ENCODE measurements at places on chromosomes 12 and 14.

- no peak for DNase-seq
These were observed 68.2 kb upstream of the FGD4 start for GRCh38 chr12:32331133-32331532.

DNA sequence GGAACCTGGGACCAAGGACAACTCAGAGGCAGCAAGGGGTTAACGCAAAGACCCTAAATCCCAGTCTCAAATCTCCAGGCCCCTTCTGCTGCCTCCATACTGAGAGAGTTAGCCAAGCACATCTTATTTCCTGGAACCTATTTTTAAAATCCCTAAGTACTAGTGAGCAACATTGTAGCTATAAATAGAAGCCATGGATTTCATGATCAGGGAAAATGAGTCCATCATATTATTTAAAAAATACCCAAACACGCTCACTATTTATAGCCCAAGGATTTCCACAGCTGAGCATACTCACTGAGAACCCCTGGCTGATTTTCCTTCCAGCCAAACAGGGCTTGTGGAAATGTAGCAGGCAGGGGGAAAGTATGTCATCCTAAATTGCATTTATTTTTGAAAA is 19.4 kb upstream of the TUNAR start:
- no peak for DNase-seq

DNA sequence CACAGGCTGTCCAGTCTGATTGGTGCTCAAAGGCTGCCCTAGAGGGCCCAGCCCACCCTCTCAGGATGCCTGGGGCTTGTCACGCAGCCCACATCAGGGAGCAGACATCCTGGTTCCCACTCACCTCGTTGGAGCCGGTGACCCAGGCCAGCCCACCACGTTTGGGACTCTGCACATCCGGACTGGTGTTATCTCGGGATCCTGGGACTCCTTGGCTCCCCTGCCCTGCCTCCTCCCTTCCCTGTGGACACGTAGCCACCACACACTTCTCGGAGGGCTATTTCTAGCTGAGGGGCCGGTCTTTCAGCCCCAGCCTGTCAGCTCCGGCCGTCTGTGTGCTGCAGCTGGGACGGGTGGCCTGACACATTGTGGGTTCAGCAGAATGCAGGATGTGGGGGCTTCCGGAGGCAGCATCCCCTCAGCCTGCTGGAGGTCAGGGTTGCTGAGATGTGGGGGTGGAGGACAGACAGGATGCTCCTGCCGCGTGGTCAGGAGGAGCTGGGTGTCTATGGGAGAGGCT is 12.8 kb upstream of the FGF23 start:
- no peak for DNase-seq

GRCh38 chr12:21659383-21659782 is 1.7 kb upstream of the LDHB start:
- DNase-seq, result no peak

GRCh38 chr12:123516216-123516780 is 17.2 kb downstream of the RILPL1 start:
- no peak for DNase-seq

DNA sequence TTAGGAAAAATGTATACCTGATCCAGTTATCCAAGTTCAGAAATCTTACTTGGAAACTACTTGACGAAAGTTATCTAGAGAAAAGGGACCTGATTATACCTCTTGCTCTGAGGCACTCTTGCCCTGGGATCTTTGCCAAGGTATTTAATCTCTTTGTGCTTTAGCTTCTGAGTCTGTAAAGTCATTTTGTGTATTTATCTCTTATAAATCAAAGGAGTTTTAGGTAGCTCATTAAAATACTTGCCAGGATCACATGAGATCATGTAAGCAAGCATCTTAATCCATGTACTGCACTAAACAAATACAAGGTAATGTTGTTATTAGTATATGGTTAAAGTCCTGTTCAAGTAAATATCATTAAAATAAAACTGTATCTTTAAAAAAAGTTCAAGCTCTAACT is 147.5 kb downstream of the IPO8 start:
- no peak for DNase-seq

- no peak for DNase-seq
These were observed 44.4 kb downstream of the ARL6IP4 start for GRCh38 chr12:123024819-123025391.

DNA sequence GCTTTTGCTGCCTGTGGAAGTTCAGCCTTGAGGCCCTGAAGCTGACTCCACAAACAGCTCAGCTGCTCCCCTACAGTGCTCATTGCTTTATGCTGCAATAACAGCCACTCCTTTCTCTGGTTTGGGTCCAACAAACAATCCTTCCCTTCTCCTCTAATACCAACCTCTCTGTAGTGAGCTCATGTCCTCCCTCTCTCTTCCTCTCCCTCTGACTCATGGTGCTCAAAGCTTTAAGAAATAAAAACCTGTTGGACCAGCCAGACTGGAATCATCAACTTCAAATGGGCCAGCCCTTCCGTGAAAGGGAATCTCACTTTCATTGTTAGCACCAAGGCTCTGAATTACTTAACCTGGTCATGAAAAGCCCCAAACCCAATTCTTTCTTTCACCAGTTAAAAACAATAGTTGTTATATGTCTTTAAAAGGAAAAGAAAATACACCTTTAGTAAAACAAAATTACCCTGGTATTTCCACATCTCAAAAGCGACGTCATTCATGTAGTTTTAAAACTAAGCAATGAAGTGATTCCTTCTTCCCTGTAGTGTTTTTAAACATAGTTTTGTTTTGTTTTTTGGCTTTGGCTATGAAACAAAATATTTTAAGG is 126.4 kb downstream of the DUSP6 start:
- DNase-seq, result peak; percentile 57

GRCh38 chr12:78208092-78208491 is 377.4 kb downstream of the NAV3 start:
- DNase-seq, result no peak

GRCh38 chr12:118034429-118035189 is 18.1 kb downstream of the RFC5 start:
- DNase-seq, result no peak

DNA sequence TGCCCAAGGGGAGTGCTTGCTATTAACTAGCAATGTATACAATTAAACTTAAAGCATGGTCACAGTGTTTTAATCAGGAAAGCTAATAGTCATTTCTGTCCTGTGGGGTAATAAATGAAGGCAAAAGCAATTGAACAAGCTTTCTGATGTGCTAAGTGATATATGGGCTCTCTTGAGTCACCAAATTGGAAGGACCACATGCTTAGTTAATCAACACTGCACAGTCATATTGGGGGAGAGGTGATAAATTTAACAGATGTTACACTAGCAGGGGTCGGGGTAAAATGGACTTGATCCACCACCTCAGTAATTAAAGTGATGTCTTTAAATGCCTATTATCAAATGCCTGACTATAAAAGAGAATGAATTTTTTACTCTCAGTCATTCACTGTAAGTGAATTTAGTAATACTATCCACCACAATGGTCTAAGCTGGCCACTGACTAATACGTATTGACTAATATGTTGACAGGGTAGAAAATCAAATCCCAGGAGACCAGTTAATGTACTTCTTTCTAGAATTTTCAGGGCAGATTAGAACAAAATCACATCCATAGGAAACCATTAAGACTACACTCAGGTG is 736.3 kb downstream of the RPS29 start:
- no peak for DNase-seq

DNA sequence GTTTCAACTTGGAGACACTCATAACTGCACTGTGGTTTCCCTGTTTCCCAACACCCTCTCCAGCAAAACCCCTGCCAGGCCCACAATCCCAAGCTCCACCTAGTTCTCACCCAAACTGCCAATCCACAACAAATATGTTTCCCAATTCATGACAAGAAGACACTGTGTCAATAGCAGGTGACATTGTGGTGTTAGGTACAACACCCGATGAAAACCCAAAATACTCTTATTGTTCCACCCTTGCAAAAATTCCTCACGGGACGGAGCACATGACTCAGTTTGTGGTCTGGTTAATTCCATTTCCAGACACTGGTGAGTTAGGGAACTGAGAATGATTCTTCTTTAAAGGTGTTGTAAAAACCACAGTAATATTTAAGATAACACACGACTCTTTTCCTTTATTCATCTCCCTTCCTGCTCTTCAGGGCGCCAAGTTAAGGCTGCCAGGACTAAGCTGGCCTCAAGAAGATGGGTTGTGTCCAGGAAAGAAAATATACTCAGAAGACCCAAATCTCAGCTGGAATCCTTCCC is 735.5 kb downstream of the MED13L start:
- no peak for DNase-seq

DNA sequence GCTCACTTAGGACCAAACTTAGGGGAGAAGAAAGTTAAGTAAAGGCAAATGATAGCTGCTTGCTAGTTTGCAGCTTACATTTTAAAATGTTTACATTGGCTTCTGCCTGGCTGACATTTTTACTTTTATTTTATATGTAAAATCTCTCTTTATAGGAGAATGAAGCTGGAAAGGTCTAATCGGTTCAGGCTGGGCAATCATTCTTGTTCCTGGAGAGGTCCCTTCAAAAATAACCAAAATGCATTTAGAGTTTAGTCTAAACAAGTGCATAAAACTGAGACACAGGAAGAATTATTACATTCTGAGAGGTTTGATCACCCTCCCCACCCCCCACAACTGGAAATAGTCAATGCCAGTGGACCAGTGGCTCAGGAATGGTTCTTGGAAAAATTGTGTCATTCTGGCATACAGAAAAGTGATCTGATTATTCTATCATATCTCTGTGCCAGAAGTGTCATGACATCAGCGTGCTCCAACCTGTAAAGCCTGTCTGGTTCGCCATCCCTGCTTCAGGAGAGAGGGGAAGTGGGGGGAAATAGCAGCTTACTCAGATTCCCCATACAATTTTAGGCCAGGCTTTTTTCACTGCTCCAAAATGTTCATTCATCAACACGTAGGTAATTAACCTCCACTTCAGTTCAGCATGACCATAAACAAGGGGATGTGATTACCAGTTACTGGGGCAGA is 4.2 kb downstream of the PRICKLE1 start:
- no peak for DNase-seq

DNA sequence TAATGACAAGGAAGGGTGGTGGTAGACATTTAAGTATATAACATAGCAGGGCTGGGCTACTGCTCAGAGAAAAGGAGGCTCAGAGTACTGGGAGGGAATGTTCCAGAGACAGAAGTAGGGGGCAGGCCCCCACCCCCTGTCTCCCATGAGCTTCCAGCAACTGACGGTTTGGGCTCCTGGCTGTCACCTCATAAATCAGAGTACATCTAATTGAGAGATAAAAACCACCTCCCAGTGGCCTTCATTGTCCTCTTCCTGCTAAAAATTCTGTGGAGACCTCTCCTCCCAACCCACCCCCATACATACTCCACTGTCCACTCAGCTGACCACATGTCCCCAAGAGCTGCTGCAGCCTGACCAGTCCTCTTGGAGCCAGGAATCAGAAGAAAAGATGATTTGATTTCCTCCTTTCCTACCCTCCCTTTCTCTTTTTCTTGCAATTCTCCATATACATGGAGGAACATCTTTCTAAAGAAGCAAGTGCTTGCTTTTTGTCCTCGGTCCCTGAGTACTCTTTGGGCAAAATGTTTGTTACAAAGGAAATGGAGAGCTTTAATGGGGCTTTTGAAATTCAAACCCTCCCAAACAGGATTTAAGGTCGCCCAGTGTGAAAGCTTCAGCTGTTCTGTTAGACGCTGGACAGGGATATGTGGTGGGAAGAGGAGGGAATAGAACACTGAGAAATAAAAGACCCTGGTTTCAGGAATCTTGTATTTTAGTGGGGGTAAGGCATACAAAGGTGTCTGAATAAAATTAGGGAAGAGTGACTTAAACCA is 16.4 kb upstream of the KCNA5 start:
- no peak for DNase-seq

GRCh38 chr12:12506496-12506890 is 56.2 kb downstream of the DUSP16 start:
- DNase-seq, result no peak

- no peak for DNase-seq
These were observed 49.7 kb downstream of the IGF1 start for GRCh38 chr12:102430661-102431060.

All from RWPE2 (cell line).